Epithelial cell of alveolus of lung (primary cell): ENCODE measurements at places on chromosomes 2 and 18. TPM values are rescaled to one million over a fixed set of nuclear protein-coding genes. Genes with fewer than 3 reads are reported as not detected.

Gene RNF152
- 10.0 and 11.6 TPM in 2 replicates for total RNA-seq

Gene CYB5A
- total RNA-seq: 80.4 and 161 TPM in 2 replicates

Gene INPP5D
- 0.65 and 1.0 TPM in 2 replicates for total RNA-seq

Gene ATP6V1B1
- 0.40 and 4.1 TPM in 2 replicates for total RNA-seq

Gene FKBP1B
- 15.5 and 20.7 TPM in 2 replicates for total RNA-seq

Gene FEV
- not detected in 2 replicates for total RNA-seq

Gene PPP1R1C
- 0.91 and 0.96 TPM in 2 replicates for total RNA-seq

Gene AQP4
- total RNA-seq: not detected in 2 replicates

Gene ZNF142
- total RNA-seq: 11.2 and 16.9 TPM in 2 replicates

Gene PCBP1
- total RNA-seq: 105 and 160 TPM in 2 replicates

Gene CYP27C1
- total RNA-seq: 0.26 and 0.48 TPM in 2 replicates

Gene AMER3
- not detected in 2 replicates for total RNA-seq

Gene DCDC2C
- total RNA-seq: not detected in 2 replicates

Gene NETO1
- not detected in 2 replicates for total RNA-seq

Gene IL1F10
- total RNA-seq: not detected in 2 replicates

Gene TEX44
- total RNA-seq: not detected in 2 replicates

Gene CNRIP1
- total RNA-seq: 25.4 and 39.2 TPM in 2 replicates

Gene SCN1A
- not detected in 2 replicates for total RNA-seq

Gene TTN
- total RNA-seq: under 0.01 and 2.4 TPM in 2 replicates

Gene SCYGR4
- not detected in 2 replicates for total RNA-seq

Gene POMC
- 0.24 and 5.6 TPM in 2 replicates for total RNA-seq

Gene MDH1B
- total RNA-seq: 0.26 and 1.3 TPM in 2 replicates

Gene NGEF
- 0.08 and 3.0 TPM in 2 replicates for total RNA-seq

Gene CHRND
- total RNA-seq: 2.7 TPM in 1 of 2 replicates, not detected in the other

Gene DSG4
- total RNA-seq: not detected in 2 replicates

Gene TEKT4
- total RNA-seq: not detected in 2 replicates

Gene FAM237A
- total RNA-seq: not detected in 2 replicates

Gene SPATA3
- not detected in 2 replicates for total RNA-seq

Gene ALPI
- not detected in 2 replicates for total RNA-seq

Gene PRKAG3
- 0.40 TPM in 1 of 2 replicates, not detected in the other for total RNA-seq

Gene TMEM37
- total RNA-seq: 0.13 and 9.8 TPM in 2 replicates

Gene DPP10
- 2.6 TPM in 1 of 2 replicates, not detected in the other for total RNA-seq

Gene C2orf81
- total RNA-seq: 0.72 and 2.1 TPM in 2 replicates

Gene LYPD6
- 2.5 TPM in 1 of 2 replicates, not detected in the other for total RNA-seq

Gene DNAH7
- 0.08 and 1.3 TPM in 2 replicates for total RNA-seq

Gene PLCL1
- 0.65 and 0.88 TPM in 2 replicates for total RNA-seq

Gene NAT8
- total RNA-seq: not detected in 2 replicates

Gene IHH
- total RNA-seq: 0.32 TPM in 1 of 2 replicates, not detected in the other
